CD4-positive, alpha-beta T cell treated with Interleukin-12 subunit alpha and Interleukin-12 subunit beta, for 1 hour (primary cell): ENCODE measurements at places on chromosomes 16 and 17.

DNA sequence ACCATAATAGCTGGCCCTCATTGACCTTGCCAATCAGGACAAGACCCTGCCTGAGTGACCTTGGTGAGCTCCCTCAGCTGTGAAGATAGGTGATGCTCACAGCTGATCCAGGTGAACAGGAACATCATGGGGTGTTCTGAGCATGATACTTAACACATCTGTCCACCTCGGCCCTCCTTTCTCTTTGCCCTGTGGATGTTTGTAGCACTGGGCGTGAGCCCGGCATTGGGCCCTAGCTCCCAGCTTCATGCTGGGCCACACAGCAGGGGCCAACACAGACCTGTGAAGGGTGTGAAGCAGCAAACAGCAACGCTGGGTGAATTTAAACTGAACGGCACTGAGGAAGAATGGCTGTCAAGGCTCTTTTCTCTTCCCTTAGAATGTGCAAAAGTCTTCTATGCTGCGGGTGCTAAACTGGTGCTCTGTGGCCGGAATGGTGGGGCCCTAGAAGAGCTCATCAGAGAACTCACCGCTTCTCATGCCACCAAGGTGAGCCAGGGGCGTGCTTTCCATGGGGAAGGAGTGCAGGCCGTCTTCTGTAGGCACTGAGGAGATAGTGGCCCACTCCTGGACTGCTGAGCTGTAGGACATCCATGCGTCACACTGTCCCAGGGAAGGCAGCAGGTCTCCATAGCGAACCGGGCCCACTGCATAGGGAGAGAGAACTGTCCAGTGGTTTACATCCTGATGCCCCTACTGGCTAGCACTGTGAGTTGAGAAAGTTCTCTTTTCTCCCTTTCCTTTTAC lies 35.9 kb downstream of the TMEM11 start:
- DNase-seq: no peak

- peak; percentile 53 for DNase-seq
These were observed 78.1 kb downstream of the SKAP1 start for GRCh38 chr17:48351911-48352332.

GRCh38 chr17:17568772-17569195 lies 22.7 kb downstream of the PEMT start:
- peak; percentile 45 for DNase-seq

GRCh38 chr17:76783146-76783545 lies 45.2 kb downstream of the MFSD11 start:
- no peak for DNase-seq

- DNase-seq: no peak
These were observed 155.4 kb downstream of the CLEC16A start for GRCh38 chr16:11099672-11100205.

GRCh38 chr16:59899940-59900339 lies 1165.8 kb upstream of the GOT2 start:
- DNase-seq: no peak

DNA sequence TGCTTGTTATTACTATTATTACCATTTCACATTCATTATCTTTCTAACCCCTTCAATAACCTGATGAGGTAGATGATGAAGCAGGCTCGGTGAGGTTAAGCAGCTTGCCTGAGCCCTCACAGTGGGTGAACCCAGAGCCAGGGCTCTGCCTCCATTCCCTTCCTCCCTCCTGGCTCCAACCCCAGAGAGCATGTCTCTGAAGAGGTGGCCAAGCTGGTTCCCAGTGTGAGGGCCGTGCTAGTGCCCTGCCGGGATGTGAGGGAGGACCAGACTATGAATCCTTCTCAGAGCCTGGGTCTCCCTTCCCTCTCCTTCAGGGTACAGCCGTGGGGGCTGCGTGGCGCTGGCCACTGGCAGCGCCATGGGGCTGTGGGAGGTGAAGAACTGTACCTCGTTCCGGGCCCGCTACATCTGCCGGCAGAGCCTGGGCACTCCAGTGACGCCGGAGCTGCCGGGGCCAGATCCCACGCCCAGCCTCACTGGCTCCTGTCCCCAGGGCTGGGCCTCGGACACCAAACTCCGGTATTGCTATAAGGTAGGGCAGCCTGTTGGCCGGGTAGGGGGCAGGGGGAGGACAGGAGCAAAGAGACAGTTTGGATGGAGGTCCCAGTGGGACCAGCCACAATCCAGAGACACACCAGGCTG lies 49.6 kb downstream of the MRC2 start:
- DNase-seq: no peak

DNA sequence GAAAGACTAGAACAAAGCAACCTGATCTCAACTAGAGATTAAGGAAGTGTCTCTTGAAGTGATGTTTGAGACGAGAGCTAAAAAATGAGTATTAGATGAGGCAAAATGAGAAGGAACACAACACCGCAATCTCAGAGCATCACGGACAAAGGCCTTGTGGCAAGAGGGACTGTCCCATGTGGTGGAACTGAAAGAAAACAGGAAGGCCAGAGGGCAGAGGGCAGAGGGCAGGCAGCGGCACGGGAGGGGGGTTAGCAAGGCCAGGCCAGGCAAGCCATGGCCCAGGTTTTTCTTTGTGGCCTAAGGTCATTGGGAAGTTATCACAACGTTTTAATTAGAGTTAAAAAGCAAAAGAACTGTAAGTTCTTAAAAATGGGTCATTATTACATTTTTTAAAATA lies 22.5 kb downstream of the RPA1 start:
- no peak for DNase-seq

- no peak for DNase-seq
These were observed 85.7 kb upstream of the CACNG3 start for GRCh38 chr16:24170407-24170806.

DNA sequence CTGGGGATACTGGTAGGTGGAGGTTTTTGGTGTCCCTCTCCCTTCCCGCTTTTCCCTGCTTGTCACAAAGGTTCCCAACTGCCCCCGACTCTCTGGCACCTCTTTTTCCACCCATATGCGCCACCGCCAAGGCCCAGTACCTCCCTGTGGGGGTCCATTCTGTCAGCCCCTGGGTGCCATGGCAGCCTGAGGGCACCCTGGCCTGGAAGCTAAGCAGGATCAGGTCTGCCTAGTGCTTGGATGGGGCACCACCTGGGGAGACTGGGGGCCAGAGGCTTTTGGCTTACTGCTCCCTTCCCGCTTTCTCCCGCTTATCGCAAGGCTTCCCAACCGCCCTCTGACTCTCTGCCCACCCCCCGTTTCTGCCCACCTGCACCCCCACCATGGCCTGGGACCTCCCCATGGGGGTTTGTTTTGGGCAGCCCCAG lies 2286.4 kb downstream of the TP53TG3F start:
- DNase-seq: no peak

DNA sequence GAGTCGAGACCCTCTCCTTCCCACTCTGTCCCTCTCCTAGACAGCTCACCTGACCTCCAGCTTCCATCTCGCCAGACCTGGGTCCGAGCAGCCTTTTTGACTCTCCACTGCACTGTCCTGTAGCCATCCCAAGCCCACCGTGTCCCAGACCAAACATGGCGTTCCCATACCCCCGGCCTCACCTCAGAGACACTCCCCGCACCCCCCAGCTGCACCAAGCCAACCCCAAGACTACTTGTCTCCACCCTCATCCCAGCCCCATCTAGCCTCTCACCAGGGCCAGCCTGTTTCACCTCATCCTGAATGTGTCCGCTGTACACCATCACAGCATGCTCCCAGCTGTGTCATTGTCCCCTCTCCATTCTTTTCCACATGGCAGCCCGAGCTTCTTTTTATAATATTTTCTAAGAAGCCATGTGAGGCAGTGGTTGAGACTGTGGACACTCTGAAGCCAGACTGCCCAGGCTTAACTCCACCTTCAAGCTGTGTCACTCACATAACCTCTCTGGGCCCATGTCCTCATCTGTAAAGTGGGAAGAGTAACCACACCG lies 1.5 kb downstream of the MYO15A start:
- no peak for DNase-seq

DNA sequence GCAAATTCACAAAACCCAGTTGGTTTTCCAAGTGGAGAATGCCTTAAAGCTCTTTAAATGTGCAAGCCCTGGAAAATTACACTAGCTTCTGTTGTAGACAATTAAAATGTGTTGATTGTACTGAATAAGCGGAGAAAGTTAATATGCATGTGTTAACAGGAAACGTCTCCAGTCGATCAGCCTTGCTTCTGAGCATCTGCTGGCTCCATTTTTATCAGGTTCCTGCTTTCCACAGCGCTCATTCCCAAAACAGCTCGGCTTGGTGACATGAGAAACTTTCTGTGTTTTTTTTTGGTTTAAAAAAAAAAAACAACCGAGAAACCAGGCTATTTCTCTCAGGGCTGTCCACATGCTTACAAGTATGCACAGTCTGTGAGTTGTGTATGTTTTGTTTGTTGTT lies 60.7 kb downstream of the VPS35L start:
- DNase-seq: no peak

GRCh38 chr17:47800686-47801085 lies 20.9 kb downstream of the OSBPL7 start:
- DNase-seq: no peak

GRCh38 chr16:78576941-78577340 lies 477.5 kb downstream of the WWOX start:
- DNase-seq: no peak

DNA sequence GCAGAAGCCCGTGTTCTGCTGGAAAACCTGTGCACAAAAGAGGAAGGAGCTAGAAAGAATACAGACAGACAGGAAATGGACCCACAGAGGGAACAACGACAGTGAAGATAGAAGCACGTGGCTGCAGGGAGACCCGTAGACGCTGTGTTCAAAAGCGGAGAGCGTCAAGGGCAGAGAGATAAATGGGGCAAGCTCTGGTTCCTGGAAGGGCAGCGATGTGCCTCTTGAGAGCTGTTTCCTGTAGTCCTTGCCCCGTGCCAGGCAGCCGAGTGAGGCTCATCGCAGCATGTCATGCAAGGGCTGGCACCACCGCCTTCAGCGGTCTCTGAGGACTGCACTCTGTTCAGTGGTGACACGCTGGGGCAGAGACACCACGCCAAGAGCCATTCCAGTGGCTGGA lies 43.6 kb upstream of the CACNG5 start:
- no peak for DNase-seq

- no peak for DNase-seq
These were observed 38.5 kb downstream of the OTOA start for GRCh38 chr16:21702276-21702675.

GRCh38 chr16:85906349-85906748 lies 7.4 kb downstream of the IRF8 start:
- DNase-seq: no peak

DNA sequence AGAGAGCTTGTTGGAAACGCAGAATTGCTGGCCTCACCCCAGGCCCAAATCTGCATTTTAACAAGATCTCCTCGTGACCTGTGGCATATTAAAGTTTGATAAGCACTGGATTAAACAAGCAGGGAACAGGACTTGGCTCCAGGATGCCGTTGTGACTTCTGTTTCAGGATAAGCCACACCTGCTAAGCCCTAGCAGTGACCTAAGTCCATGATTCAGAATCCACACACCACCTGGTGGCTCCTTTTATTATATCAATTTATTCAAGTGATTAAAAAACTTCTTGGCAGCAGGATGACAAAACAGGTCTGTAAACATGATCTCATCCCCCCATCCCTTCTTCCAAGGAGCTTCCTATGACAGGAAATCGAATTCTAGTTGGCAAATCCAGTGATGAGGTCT lies 9.1 kb downstream of the NAGPA start:
- DNase-seq: no peak

- DNase-seq: no peak
These were observed 91.9 kb downstream of the NXN start for GRCh38 chr17:887551-888209.

DNA sequence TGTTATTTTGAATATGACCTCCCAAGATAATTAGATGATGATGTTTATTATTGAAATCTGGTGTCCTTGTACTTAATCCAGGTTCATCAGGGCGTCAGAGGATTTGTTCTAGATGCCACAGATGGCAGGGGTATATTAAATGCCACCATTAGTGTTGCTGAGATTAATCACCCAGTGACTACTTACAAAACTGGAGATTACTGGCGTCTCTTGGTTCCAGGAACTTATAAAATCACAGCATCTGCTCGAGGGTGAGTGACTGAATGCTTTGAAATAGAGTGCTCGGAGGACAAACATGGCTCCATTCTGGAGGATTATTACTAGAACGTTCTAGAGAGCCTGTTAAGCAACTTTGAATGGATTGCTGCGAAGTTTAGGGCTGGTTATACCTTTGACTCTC lies 33.5 kb upstream of the GOSR1 start:
- no peak for DNase-seq

GRCh38 chr17:57114085-57114673 lies 29.1 kb downstream of the AKAP1 start:
- DNase-seq: peak; percentile 67

DNA sequence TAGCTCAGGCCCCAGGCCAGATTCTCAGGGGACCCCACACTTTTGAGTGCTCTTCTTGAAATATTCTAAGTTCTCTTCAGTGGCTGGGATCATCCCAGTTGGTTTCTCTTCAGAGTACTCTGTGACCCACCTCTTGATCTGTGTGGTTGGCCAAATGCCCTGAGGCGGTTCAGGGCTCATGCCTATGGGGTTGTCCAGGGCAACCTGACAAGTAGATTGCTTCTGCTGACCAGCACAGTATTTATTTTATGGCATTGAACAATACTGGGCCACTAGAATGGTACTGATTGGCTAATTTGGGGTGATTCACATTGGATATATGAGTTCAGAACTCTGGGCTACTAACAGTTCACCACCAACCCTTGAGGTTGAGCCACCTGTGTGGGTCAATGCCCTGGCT lies 7.4 kb upstream of the GOSR2 start:
- no peak for DNase-seq

- DNase-seq: no peak
These were observed 16.0 kb downstream of the BAIAP2 start for GRCh38 chr17:81050645-81051625.

DNA sequence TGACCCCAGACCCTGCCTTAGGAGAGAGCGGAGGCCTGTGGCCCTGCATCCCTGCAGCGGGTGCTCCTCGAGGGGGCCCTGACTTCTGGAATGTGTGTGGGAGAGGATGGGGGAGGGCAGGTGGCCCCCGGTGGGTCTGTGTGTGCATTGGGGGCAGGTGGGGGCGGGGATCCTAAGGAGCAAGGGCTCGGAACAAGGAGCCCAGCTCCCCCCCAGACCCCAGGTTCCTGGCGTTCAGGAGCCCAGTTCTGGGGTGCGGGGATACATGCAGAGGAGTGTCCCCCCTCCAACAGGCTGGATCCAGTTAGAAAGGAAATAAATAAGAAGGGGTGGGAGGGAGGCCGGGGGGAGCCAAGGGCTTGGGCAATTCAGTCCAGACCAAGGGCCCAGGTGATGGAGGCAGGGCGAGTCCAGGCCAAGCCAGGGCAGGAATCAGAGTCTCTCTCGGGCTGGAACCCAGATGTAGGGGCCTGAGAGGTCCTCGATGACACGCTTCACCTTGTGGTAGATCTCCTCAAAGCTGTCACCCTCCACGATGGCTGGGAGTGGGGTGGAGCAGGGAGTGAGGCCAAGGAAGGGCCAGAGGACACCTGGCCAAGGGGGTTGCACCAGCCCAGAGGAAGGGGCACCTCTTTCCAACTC lies 11.2 kb upstream of the ASGR1 start:
- DNase-seq: no peak

- no peak for DNase-seq
These were observed 36.1 kb upstream of the ZCCHC14 start for GRCh38 chr16:87528690-87529579.

GRCh38 chr17:73989671-73990070 lies 213.8 kb upstream of the RPL38 start:
- DNase-seq: no peak
